ENCODE measurements at places on chromosomes 5 and 9.

DNA sequence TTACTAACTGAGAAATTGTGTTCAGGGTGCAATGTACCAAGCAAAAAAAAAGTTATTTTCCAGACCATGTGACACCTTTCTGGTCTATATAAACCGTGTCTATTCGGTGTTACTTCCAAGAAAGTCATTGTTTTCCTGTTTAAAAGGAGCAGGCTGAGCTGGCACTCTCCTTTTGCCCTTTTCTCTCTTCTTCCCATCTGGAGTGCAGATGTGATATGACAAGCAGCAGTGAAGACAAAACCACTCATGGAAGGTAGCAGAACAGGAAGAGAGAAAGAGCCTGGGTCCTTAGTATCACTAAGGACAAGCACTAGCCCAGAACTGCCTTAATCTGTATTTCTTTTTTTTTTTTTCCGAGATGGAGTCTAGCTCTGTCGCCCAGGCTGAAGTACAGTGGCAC lies 25.6 kb downstream of the LYRM7 start:
- DNase-seq = no peak

DNA sequence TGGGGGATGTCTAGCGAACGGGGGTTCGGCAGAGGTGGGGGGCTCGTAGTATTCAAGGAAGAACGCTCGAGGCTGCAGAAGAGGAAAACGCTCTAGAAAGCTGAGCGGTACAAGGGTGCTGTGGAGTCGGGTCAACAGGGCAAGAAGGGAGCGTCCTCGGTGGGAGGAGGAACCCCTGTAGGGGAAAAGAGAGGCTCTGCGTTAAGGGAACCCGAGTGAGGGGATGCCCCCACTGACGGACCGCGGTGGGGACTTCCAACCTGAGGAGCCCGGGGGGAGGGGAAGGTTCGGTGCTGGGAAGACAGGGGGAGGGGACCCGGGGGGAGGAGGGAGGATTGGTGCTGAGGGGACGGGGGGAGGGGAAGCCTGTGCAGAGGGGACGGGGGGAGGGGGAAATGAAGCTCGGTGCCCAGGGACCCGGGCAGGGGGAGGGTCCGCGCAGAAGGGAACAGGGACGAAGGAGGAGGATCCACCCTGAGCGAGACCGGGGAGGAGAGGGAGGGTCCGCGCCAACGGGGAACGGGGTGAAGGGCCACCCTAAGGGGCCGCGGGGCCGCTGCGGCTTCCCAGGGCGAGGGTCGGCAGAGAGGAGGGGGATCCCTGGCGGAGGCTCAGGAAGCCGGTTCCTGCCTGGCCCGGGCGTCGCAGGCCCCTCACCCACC lies 621 bp downstream of the NR6A1 start:
- no peak for DNase-seq

- DNase-seq = no peak
Observed at GRCh38 chr9:136700304-136700703, 12.1 kb upstream of the DIPK1B start.

DNA sequence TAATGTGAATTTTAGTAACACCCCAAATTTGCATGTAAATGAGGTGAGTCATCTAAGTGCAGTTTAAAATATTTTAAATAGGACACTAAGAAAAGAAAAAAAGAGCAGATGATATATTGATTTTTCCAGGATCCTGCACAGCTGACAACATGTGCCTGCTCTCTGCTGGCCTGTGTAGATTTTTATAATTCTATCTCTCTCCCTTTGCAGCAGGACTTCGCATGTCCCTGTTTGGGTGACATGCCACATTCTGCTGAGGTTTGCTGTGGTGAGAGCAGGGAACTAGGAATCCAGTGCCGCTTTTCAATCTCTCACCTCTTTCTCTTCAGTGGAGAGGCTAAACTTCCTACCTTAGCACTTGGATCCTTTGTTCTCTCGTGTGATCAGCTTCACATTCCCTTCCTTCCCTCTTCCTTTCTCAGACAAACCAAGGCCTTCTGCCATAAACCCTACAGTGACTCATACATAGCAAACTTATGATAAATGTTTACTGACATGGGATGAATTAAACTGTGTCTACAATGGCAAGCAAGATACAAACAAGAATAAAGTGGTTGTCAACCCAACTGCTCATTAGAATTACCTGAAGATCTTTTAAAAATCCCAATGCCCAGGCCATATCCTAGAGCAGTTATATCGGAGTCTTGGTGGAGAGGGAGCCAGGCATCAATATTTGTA lies 198.8 kb upstream of the EFNA5 start:
- no peak for DNase-seq

DNA sequence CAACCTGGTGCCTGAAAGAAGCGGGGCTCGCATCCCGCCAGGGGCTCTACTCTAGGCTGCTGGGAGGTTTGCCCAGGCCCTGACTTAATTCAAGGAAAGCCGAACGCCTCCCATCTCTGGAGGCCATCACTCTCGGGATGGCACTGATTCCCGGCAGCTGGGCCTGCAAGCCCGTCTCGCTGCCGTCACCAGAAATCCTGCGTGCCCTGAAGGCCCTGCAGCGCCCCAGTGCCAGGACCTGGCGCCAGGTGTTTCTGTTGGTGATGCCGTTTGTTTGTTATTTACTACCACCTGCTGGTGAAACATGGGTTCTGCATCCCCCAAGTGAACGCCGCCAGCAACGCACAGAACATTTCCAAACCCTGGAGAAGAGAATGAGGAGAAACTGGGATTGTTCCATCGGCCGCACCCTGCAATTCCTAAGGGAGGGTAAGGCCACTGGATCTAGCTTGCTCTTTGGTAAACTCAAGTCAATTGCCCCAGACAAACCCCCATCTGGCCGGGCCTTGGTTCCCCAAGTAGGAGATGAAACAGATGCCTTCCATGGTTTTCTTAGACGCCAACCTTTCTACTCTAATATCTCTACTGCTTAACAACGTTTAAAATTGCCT lies 77.9 kb downstream of the AK8 start:
- peak; percentile 14 for DNase-seq

DNA sequence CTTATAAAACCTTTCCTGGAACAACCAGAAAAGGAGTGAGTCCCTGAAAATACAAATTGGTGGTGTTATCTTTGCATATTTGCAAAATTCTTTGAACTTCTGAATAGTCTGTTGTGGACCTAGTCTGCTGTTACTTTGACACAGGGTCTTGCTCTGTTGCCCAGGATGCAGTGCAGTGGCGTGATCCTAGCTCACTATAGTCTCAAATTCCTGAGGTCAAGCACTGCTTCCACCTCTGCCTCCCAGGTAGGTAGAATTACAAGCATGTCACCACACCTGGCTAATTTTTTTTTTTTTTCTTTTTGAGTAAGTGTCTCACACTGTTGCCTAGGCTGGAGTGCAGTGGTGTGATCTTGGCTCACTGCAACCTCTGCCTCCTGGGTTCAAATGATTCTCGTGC lies 43.7 kb upstream of the SPRY4 start:
- DNase-seq = no peak
